ENCODE measurements at places on chromosomes 1 and 21.

- H3K27ac ChIP-seq, result no peak overlapping the region
- no peaks in the 10 kb centered on the region for H3K4me1 ChIP-seq
These were observed 149.4 kb downstream of the RYR2 start for GRCh38 chr1:237191403-237191802.

GRCh38 chr21:45168522-45168921 lies 94.1 kb downstream of the ADARB1 start:
- no peak overlapping the region for H3K4me3 ChIP-seq
- H3K4me1 ChIP-seq, result peaks cover 16% of the 10 kb centered on the region
- DNase-seq, result no peak
- no peak overlapping the region for H3K27ac ChIP-seq

- no peak overlapping the region for H3K4me3 ChIP-seq
- peaks cover 10% of the 10 kb centered on the region for H3K27me3 ChIP-seq
- no peaks in the 10 kb centered on the region for H3K36me3 ChIP-seq
- no peak for DNase-seq
These were observed 3.7 kb upstream of the KLF18 start for GRCh38 chr1:44144962-44145756.

GRCh38 chr1:7511381-7511780 lies 259.7 kb upstream of the VAMP3 start:
- no peaks in the 10 kb centered on the region for H3K4me1 ChIP-seq
- peaks cover 46% of the 10 kb centered on the region for H3K27me3 ChIP-seq
- no peaks in the 10 kb centered on the region for H3K36me3 ChIP-seq
- no peak overlapping the region for H3K4me3 ChIP-seq
- DNase-seq, result no peak
